ENCODE measurements at places on chromosomes 5 and 9.
A peak's percentile ranks its signal among the peaks of the same experiment; 100 is the strongest.

- no peak for DNase-seq
These were observed 115.6 kb upstream of the ADAMTSL1 start for GRCh38 chr9:18358325-18358724.

DNA sequence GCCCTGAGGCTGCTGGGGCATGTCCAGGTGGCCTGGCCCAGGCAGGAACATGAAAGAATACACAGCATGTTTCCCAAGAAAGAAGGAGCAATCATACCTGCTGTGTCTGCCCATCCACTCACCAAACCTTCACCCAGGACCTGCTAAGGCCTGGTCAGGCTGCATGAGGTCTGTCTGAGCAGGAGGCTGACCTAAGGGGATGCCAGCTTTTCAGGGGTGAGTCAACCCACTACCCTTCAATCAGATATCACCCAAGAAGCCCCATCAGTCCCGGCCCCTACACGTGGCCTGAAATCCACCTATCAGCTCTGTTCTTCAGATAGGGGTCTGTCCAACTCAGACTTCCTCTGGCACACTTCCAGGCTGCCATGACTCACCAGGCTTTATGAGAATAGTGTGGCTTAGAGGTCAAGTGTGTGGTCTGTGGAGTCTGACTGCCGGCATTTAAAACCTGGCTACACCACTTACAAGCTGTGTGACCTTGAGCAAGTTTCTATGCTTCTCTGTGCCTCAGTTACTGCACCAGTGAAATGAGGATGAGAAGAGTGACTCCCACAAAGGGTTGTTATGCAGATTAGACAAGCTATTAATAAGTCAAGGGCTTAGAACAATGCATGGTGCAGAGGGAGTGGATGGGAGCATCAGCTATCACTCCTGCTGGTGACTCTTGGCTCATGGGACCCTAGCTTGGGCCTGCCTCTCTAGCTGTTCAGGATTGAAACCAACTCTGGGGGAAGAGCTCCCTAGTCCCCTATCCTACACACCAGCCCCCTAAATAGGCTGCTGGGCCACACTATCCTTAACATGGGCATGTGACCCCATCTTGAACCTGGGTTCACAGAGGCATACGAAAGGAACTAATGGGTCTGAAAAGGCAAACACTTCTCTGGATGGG lies 130.3 kb downstream of the PAX5 start:
- peak; percentile 57 for DNase-seq

DNA sequence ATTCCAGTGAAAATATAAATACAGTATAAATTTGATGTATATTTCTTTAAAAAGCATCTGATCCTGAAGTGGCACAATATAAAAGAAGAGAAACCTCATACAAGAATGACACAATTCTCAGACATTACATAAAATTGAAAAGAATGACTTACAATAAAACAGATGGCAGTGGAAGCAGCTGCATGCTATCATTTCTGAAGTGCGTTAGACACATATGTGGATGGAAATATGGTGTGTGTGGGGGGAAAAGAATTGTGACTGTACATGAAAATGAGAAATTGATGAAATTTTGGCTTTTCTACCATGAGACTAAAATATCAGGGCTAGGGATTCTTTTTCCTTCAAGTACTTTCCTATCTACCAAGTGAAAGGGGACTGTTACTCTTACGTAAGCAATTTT lies 45.9 kb upstream of the CDH18 start:
- DNase-seq: no peak

- DNase-seq: no peak
These were observed 514.2 kb downstream of the RAB3C start for GRCh38 chr5:59097116-59097515.

All from myocyte (in vitro differentiated cells).